ENCODE measurements at places on chromosomes 1 and 21.
A peak's percentile ranks its signal among the peaks of the same experiment; 100 is the strongest.

DNA sequence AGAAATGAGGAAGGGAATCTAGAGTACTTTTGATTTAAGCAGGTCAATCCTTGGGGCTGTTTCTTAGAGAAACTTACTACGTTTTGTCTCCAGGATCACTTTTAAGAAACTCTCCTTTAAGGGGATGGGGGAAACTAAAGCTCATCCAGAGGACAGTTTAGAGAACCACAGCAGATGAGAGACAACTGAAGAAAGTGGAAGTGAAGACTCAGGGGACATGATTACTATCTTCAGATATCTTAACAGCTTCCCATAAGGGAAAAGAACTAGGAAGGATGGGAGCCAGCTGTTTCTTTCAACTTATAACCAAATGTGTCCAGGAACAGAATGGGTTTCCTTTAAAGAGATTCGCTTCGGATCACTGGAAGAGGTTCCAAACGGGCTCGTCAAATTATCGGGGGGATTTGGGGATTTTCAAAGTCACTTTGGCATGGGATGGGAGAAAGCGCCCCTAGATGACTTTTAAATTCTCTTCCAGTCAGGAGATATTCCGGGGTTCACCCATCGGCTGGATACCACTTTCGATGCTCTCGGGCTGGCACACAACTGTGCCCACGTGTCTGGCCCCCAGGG lies 1.2 kb downstream of the SCMH1 start:
- DNase-seq, result no peak

DNA sequence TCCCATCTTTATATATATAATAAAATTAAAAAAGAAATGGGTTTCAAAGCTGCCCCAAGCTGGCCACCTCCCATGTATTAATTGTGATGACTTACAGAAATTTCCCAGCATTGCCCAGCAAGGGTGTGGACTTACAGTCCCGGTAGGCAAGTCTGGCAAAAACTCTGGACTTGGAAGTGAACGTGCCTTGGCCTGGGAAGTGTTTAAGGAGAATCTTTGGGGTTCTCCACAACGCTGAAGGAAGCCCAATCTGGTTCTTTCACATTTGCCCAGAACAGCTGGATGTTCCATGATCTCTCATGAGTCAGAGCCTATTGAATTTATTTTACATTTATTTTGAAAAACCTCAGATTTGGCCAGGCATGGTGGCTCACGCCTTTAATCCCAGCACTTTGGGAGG lies 98.4 kb upstream of the SLC45A1 start:
- DNase-seq, result no peak

DNA sequence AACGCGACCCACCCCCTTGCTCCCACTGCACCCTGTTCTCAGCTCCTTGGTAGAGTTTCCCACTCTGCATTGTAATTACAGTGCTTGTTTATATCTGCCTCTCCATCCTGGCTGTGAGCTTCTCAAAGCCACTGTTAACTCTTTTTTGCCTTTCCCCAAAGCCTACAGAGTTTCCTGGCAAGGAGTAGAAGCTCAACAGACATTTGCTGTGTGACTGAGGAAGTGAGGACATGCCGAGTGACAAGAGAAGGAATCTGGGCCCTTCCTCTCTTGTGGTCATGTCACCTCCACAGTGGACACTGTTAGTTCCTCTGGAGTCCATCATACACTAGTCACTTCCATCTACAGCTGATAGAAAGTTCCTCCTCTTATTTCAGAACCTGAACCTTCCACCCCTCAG lies 6.1 kb upstream of the IGSF8 start:
- no peak for DNase-seq

DNA sequence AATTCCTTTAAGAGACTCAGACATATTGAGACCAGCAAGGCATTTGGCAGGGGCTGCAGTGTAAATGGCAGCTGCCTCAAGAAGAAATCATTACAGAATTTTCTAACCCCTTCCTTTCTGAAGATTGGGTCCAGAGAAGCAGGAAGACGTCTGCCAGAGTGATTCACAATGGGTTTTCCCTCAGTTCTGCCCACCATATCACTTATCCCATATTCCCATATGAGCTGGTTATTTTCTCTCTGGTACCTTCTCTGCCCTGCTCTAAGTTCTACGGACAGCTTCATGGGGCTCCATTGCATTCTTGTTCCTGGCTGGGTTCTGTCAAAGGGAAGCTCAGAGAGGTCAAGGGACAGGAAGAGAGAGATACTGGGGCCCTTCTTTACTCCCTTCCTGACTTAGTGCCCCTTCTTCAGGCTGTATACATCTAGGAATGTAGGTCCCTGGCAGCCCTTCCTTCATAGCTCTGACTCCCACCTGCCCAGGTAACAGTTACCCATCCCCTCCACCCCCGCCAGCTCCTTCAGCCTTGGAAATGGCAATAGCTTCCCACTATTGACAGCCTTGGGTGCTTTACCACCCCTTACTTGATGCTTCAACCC lies 420.6 kb upstream of the DAB1 start:
- DNase-seq, result no peak

GRCh38 chr1:12669529-12670068 lies 25.7 kb downstream of the AADACL4 start:
- no peak for DNase-seq

- no peak for DNase-seq
Measured at GRCh38 chr1:79760531-79760930, 754.0 kb upstream of the ADGRL4 start.

DNA sequence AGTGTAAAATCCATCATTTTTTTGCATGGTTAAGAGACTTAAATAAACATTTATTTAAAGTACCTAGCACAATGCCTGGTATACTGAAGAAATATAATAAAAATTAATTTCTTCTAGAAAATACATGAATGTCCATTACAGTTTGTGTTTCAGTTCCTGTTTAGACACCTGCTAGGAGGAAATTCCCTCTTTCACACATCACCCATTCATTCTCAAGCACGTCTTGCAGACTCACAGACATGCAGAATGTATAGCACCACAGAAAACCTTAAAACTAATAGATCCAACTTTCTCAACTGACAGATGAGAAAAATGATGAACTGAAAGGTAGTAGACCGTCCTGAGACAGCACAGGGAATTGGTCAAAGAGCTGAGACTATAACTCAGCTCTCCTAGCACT lies 172.2 kb upstream of the C8B start:
- no peak for DNase-seq

DNA sequence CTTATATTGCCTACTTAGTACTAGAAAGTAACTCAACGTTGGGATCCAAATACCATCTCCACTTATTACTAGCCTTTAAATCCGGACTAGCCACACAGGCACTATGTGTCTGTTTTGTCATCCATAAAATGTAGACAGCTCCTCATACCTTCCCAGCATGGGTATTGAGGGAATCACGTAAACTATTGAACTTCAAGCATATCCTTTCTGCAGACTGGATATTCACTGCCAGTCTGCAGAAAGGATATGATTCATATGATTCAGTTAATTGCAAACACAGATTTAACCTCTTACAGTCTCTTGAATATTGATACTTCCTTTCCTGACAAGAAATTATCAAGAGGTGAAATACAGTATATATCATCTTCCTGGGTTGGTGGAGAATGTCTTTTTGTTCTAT lies 186.0 kb downstream of the LEPR start:
- no peak for DNase-seq

DNA sequence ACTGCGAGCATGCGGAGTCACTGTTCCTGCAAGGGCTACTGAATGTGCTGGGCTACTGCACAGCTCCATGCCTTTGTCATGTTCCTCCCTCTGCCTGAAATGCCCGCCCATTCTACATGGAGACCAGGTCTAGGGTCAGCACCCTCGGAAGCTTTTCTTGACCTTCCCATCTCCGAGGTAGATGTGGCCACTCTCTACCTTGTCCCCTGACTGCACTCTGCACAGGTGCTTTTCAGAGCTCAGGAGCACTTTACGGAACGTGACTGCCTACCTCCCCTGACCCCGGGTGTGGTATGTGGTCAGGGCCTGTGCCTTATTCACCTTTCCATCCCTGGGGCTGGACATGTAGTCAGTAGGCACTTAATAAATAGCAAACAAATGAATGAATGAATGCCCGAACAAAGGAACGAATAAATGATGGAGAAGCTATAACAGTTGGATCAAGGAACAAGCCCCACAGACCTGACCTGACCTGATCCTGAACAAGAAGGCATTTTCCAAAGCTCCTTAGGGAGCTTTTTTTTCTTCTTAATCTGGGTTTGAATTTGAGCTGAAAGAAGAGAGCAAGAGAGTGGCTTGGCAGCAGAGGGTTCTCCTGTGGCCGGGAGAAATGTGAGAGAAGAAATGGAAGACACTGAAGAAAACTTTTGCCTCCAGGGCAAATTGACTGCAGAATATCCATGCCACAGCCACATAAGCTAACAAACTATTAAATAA lies 7.9 kb downstream of the RD3 start:
- peak; percentile 42 for DNase-seq

DNA sequence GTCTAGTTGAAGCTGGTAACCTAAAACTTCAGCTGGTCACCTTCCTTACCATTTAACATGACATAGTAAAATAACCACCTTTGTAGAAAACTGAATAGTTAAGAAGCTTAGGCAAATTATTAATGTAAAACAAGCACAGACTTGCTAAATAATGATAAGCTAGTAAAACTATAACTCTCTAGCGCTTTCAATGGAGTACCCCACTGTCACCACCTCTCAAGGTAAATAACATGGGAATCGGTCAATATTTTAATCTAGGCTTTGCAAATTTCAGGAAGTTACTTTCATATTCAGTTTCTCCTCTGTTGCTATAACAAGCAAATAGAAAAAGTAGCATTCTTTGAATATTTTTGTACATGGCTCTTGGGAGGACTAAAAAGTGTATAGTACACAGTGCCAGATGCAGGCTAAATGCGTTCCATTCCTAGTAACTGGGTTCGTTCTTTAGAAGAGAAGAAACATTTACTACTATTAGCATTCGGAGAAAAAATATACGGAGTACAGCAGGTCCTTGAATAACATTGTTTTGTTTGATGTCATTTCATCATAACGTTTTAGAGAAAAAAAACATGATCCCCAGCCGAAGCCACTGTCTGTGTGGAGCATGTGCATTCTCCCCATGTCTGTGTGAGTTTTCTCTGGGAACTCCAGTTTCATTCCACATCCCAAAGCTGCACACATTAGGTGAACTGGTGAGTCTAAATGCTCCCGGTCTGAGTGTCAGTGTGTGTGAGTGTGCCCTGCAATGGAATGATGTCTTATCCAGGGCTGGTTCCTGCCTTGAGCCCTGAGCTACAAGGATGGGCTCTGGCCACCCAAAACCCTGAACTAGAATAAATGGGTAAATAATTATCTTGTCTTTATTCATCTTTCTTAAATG lies 52.5 kb downstream of the EPRS1 start:
- DNase-seq, result no peak

- DNase-seq, result no peak
Measured at GRCh38 chr1:244665771-244666217, 12.9 kb downstream of the DESI2 start.

DNA sequence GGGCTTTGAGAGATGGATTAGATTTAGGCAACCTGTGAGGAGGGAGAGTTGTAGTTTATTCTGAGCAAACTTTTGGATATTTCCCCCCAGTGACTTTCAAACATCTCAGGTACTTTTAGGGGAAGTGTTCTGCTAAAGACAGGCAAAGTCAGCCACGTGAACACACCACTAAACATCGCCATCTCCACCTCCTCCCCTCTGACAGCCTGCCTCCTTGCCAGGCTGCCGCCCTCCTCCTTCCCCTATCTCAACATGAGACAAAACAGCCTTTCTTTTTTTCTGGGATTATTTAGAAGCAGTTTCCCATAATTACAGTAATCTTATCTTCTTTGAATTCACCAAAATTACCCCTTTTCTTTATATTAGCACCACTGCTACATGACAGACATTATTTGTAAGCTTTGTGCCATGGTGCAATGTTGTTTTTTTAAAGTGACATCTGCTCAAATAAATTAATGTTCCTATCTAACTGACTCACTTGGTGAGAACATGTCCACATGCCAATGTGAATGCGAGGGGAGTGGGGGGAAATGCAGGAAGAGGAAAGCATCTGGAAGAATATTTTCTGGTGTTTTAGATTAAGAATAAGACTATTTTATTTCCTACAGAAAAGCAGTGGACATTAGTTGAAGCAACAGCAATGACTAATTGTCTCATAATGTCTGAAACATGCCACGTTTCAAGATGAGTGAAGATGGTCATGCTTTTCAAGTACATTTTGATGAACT lies 147.8 kb upstream of the ATP1B1 start:
- DNase-seq, result no peak

DNA sequence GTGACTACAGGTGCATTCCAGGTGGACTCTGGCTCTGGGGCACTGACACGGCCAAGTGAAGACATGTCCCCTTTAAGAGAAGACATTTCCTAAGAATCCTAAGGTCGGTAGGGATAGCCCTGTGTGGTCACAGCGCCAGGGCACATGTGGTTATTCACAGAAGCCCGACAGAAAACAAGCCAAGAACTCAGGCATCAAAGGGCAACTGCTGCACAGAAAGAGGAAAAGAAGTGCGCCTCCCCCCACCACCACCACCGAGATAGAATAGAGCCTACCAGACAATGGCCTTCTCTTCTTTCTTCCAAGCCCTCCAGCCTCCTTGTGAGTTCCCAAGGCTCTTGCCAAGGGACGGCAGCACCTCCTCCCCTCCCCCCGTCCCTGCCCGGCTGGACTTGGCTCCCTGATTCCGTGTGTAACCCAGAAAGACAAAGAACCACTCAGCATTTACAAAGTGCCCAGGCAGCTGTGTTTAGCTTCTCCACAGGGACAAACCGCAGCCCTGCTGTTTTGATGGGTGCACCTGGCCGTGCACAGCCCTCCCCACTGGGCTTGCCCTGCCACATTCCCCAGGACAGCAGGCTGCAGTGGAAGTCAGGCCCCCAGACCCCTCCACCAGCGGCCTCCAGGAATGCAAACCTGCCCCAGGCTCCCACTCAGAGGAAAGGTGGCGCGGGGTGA lies 30.2 kb downstream of the TMPRSS2 start:
- no peak for DNase-seq

DNA sequence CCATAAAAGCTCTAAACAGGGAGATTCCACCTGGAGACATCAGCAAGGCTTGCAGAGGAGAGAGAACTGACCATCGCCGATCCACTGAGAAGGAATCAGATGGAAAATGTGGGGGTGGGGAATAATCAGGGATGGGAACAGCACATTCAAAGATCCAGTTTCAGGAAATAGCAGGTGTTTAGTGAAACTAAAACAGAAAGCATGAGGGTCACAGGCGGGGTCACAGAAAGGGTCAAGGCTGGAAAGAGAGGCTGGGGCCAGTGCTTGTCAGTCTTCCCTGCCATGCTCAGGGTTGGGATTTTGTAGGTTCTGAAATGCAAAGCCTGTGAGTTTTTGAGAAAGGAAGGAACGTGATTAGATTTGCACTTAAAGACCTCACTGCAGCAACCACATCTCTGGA lies 103.2 kb downstream of the HLCS start:
- DNase-seq, result no peak

GRCh38 chr1:10339815-10340214 lies 59.0 kb upstream of the PGD start:
- no peak for DNase-seq

Data from esophagus muscularis mucosa (tissue), 4 donors.